ENCODE measurements at places on chromosomes 13 and 19.

DNA sequence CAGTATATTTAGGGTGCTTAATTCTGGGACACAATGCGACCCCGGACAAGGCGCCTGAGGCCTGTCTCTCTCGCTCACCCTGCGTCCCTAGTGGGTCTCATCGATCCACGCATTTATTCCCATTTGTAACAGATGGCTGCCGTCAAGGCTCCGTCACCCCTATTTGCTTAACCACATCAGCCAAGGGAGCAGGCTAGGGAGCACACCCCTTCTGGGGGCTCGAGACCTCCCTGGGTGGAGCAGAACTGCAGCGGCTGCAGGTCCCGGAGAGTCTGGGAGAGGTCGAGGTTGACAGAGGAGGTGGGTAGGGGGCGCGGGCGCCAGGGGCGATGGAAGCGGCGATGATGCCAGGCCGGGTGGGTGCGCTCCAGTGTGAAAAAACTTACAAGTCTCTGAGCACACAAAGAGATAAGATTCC is 507 bp downstream of the ALG5 start:
- DNase-seq: no peak

- no peak for DNase-seq
Measured at GRCh38 chr19:48879025-48879637, 6.9 kb downstream of the PPP1R15A start.

- DNase-seq: no peak
Measured at GRCh38 chr13:35722458-35723052, 246.1 kb upstream of the MAB21L1 start.

- peak; percentile 3 for DNase-seq
Measured at GRCh38 chr13:26664876-26665275, 95.7 kb downstream of the GPR12 start.

DNA sequence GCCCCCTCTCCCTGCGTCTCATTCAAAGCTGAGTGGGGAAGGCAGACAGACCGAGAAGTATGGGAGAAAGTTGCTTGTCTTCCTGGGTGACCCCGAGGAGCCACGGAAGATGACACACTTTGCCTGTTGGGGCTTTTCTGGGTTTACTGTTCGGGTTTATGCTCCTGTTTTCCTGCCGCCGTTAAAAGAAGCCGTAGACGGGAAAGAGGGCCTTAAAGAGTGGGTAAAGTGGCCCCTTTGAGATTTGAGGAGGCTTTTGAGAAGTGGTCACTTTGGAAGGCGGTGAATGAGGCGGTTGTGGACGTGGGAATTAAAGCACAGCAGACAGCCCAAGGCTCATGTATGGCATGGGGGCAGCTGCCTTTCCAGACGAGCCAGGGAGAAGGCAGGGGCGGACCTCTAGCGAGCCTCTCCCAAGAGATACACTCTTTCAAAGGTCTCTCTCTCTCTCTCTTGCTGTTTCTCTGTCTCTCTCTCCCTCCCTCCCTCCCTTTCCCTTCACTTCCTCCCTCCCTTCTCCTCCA is 493 bp upstream of the LHFPL6 start:
- peak; percentile 4 for DNase-seq

DNA sequence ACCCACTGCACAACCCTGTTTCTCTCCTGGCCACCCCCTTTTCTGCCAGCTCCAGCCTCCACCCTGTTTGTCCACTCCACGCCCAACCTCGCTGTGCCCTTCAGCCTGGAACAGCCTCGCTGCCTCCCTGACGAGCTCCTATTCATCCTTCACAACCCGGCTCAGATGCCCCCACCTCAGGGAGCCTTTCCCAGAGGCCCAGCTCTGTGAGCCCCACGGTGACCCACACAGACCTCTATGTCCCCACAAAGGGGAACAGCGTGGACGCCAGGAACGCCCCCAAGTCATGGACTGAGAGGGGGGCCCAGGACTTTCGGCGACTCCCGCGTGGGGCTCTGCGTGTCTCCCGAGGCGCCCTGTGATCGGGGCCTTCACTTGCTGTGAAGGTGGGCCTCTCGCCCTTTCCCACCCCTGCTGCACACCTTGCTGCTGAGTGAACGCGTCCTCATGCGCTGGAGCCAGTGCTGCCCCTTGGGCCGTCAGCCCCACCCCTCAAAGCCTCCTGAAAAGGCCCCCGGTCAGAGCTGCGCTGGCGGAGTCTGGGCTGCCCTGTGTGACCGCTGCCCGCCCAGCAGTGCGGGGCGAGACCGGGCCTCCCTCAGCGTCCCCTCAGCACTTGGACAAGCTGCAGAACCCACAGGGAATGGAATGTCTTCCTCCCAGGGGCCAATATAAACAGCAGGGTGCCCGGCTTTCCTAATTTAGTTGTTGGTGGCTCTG is 40.0 kb downstream of the ADPRHL1 start:
- DNase-seq: no peak

- peak; percentile 26 for DNase-seq
Measured at GRCh38 chr13:111177081-111177711, 62.1 kb downstream of the ARHGEF7 start.

DNA sequence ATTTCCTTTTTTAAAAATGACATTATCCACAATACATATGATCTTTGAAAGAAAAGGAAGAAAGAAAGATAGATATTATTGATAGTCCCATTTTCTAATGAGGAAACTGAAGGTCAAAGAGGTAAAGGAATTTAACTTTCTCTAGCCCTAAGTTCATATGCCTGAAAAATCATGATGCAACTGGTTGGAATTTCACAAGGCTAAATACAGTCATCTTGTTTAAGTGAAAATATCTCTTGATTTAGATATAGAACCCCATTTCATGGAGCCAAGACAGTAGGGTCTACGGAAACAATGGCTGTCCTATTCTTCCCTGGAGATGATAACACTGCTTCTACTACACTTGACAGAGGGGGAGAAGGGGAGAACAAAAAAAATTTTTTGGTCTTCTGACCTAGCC is 366.2 kb downstream of the DNAJC15 start:
- DNase-seq: no peak

DNA sequence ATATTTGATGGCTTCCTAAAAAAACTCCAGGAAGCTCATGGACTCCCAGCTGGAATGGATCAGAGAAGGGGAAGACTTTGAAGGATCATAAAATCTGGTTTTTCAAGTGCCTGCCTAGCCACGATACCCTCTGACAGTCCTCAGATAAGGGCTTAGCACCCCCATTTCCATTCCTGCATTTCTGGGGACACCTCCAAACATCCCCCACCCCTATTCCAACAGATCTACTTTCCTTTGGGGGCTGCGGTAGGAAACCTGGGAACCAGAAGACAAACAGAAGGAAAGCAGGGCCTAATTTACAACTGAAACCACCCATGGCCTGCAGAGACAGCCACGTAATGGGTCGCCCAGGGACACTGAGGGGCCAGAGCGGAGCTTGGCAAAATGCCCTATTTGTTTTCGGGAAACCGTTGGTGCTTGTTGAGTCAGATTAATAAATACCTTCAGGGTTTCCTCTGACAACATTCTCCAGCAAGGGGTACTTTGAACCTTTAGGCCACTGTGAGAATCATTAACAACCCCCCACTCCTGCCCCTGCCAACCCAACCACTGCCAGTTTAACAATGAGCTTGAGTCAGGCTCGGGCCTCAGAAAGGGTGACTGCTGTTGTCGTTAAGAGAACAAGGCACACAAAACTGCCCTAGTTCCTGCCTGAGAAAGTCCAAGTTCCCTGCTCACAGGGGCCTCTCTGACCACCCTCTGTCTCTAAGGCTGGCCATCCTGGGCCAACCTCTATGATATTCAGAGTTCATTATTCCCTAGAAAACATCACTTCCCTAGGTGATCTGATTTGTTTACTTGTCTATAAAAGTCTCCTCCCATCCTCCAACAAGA is 23.5 kb downstream of the RHPN2 start:
- no peak for DNase-seq

GRCh38 chr19:52535771-52536447 is 8.4 kb downstream of the ZNF808 start:
- DNase-seq: no peak

DNA sequence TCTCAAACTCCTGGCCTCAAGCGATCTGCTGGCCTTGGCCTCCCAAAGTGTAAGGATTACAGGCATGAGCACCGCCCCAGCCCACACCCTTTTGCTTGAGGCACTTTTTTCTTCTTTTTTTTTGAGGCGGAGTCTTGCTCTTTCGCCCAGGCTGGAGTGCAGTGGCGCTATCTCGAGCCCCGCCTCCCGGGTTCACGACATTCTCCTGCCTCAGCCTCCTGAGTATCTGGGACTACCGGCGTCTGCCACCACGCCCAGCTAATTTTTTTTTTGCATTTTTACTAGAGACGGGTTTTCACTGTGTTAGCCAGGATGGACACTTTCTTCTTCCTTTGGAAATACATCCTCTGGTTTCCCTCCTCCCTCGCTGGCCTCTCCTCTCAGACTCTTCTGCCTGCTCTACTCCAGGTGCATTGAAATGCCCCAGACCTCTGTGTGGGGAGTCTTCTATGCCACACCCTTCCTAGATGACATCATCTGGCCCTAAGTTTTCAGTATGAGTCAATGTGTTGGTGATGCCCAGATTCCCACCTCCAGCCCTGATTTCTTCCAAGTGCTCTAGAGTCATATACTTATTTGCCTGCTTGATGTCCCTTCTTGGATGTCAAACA is 20.7 kb upstream of the TPT1 start:
- DNase-seq: no peak

- no peak for DNase-seq
Measured at GRCh38 chr19:53519446-53519845, 18.5 kb upstream of the ZNF331 start.

GRCh38 chr19:13053761-13054625 is 48.7 kb downstream of the LYL1 start:
- no peak for DNase-seq

- no peak for DNase-seq
Measured at GRCh38 chr13:35349052-35349451, 127.4 kb downstream of the MAB21L1 start.

DNA sequence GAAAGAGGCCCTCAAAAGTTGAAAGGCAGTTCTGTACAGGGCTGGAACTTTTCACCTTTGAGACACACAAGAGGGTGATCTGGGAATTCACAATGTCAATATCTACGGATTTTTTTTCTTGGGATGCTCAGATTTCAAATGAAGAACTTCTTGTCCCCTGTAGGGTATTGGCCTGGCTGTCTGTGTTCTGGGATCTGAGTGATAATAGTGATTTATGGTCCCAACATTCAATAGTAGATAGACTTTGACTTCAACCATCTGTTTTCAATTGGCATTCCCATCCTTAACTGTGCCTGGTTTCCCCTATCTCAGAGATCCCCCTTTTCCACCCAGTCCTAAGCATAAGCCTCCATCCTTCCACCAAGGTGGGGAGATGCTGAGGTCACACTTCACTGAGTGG is 274.1 kb downstream of the COG6 start:
- DNase-seq: no peak

- DNase-seq: peak; percentile 83
Measured at GRCh38 chr19:18117692-18118378, 20.3 kb downstream of the MAST3 start.

DNA sequence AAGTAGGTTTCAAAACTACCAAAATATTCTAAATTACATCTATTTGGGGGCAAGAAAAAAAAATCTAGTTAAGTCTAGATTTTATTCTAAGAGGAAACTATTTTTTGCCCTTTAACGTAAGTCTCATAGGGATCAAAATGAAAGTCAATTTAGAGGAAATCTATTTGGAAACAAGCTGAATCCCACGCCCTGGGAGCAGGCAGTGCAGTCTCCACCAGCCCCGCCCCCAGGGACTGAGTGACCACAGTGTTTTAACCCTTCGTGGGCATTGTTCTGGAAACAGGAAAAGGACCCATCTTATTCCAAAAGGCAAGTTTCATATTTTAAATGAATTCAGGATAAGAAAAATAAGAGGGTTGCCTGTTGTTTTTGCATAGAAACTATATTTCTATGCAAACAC is 209.7 kb downstream of the SPRY2 start:
- DNase-seq: no peak

GRCh38 chr19:50204811-50205675 is 1.6 kb downstream of the MYH14 start:
- peak; percentile 88 for DNase-seq

- no peak for DNase-seq
Measured at GRCh38 chr13:75417656-75418055, 64.3 kb downstream of the TBC1D4 start.

- DNase-seq: no peak
Measured at GRCh38 chr13:95403349-95404140, 102.3 kb upstream of the ABCC4 start.

- no peak for DNase-seq
Measured at GRCh38 chr13:30750036-30750435, 14.7 kb downstream of the ALOX5AP start.

- no peak for DNase-seq
Measured at GRCh38 chr13:75305059-75305458, 176.9 kb downstream of the TBC1D4 start.

- no peak for DNase-seq
Measured at GRCh38 chr13:20193162-20193906, 596 bp upstream of the GJB2 start.

DNA sequence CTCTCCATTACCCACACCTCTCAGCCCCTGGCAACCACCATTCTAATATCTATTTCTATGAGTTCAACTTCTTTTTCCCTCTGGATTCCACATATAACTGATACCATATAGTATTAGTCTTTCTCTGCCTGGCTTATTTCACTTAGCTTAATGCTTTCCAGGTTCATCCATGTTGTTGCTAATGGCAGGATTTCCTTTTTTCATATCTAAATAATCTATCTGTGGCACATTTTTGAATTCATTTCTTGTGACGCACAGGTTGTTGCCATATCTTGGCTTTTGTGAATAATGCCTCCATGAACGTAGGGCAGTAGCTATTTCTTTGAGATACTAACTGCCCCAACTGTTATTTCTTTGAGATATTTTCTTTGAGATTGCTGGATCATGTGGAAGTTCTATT is 235.6 kb downstream of the SPRY2 start:
- no peak for DNase-seq

DNA sequence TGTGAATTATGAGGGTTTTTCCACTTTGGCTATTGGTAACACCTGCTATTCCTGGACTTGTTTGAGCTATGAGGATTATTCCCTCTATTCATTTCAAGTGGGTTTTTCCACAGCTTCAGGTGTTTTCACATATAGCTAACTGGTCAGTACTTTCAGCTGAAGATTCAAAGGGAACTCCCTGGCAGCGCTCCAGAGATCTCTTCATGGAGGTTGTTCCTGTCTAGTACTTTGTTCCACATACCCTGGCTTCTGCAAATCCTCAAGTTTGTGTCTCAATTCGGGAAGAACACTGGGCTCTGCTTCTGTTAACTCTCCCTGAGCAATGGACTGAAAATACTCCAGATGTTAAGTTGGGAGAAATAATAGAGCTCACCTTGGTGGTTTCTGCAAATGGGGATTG is 5.6 kb upstream of the ZNF607 start:
- DNase-seq: no peak

GRCh38 chr13:40780822-40781401 is 8.5 kb upstream of the SLC25A15 start:
- no peak for DNase-seq

DNA sequence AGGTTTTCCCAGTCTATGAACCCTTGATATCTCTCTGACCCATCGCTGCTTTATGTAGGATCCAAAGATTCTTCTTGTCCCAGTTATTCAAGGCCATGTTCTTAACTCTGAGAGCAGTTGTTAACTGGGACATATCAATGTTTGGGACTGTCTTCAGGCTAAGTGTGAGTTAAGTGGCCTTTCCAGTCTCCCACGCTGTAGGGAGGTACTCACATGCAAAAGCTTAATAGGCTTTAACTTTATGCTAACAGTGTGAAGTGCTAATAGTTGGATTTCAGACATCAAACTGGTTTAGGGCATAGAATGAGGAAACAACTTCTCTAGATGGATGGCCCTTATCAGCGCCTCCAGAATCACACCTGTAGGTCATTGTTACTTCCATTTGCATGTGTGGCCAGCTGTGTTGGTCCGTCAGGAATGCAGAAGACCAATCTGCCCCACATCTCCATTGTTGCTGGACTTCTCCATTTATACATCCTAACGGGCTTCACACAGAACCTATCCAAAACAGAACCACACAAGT is 104.7 kb upstream of the MBNL2 start:
- no peak for DNase-seq
